Hippocampal formation (tissue), 2 donors: ENCODE measurements at places on chromosomes 1 and 21.
A peak's percentile ranks its signal among the peaks of the same experiment; 100 is the strongest.

DNA sequence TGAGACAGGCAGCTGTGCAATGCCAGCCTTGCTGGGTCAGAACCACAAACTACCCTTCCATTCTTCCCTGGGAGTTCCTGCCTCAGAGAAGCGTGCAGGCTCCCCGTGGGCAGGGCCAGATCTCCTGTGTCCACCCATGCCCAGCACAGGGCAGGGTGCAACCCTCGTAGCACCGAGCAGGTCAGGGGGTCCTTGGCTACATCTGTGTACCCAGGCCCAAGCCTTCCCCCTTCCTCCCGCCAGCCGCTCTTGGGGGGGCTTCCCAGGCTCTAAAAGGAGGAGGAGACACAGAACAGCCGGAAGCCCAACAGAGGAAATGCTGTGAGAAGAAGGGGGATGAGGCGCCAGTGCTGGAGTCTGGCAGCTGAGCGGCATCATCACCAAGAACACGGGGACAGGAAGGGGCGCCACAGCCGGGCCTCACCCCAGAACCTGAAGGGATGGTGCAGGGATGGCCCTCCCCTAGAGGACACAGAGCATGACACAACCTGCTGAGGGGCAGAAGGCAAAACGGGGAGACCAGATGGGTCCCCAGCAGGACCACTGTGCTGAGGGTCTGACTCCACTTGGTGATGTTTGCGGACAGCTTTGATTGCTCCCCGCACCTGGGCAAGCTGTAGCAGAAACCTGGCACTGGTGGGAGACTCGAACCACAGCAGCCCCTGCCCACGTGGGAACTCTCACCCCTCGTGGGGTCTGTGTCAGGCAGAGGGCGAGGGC, 233.2 kb downstream of the NPHP4 start:
- no peak for DNase-seq

- no peak for DNase-seq
Observed at GRCh38 chr21:42213082-42213774, 5.7 kb upstream of the ABCG1 start.

- no peak for DNase-seq
Observed at GRCh38 chr1:212119863-212120262, 84.3 kb downstream of the DTL start.

DNA sequence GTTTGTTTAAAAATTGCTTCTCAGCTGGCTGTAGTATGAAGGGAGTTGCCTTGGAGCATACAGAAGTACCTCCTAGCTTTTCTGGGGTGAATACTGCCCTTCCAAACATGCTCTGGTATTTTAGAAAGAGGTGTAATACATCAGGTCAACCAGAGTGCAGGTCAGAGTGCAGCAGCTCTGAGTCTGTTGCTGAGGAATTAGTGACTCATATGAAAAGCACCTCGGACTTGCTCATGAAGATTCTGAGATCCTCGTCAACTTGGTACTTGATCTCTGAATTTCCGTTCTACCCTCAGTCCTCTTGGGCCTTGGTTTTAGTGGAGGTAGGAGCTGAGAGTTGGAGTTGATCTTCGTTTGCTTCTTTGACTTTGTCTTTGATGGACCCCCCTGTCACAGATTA, 67.3 kb downstream of the NOS1AP start:
- DNase-seq, result no peak

DNA sequence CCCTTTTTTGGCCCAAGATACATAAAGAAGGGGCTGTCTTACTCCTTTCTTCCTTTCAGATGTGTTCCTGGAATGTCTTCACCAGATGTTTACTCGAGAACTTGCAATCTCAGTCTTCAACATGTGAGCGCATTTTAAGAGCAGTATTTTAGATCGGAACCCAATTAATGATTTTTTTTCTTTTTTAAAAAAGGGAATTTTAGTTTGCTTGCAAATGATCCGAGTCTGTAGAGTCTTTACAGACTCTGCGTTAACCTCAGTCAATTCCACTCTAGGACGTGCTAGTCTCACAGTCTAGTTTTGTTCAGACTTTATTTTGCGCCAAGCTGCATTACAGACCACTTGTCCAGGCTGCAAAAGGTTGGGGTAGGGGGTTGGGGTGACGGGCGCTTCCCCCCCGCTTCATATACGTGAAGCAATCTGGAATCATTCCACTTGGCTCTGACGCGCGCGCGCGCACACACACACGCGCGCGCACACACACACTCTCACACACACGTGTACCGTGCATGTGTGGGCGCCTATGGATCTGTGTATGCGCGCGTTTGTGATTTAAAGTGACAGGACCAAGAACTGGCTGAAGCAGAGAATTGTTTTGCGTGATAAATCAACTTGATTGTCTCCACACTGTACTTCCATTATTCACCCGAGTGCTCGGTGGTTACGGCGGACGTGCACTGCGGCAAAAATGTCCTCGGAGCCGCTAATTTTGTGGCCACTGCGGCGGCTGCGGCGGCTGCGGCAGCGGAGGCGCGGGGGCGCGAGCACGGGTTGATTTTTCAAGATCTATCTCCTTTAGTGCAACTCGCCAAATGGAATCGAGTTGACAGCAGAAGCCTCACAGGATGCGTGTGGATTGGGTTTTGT, 25.6 kb upstream of the NFIA start:
- DNase-seq, result peak; percentile 79

- DNase-seq, result no peak
Observed at GRCh38 chr1:32438136-32438535, 26.7 kb upstream of the ZBTB8B start.

DNA sequence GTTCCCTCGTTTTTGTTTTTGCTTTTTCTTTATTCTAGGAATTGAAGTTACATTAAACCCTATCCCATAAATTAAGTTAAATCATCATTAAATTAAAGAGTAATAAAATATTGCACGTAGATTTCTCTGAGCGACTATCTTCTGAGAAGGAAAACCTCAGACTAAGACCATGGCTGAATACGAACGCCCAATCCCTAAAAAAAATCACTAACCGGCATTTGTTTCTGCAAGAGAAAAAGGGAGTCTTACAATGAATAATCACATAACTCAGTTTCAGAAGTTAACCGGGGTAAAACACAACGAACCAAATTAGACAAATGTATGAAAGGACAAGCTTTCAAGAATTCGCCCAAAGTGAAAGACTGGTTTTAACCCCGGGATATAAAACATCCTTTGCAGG, 1.3 kb downstream of the PIK3R3 start:
- DNase-seq, result peak; percentile 19

- no peak for DNase-seq
Observed at GRCh38 chr1:157984469-157984868, 9.0 kb upstream of the KIRREL1 start.

DNA sequence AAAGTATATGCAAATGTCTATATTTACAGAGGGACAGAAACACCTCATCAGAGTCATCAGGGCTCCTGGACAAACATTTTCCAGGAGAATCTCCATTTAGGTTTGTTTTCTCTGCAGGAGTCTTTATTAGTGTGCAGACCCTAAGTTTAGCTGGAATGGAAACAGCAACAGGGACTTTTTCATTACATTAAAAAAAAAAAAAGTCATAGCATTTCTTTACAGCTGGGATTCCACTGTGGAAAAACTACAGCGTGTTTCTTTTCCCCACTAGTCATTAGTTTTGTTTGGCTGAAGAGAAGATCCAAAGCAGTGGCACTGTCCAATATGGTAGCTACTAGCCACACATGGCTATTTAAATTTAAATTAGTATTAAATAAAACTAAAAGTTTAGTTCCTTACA, 49.6 kb downstream of the LHX4 start:
- no peak for DNase-seq

DNA sequence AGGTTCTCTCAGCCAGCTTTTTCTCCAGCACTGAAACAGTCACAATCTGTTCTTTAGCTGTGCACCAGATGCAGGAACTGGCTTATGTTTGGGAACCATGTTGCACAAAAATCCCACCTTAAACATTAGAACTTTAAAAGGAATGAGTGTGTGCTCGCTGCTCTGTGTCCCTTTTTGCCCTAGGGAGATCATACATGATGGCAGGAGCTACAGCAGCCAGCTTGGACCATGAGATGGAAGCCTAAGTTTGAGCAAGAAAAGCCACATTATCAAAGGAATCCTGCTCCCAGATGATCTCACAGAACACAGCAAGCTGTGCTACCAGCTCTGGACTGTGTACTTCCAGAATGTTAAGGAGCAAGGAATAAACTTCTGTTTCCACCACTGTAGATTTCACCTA, 3.5 kb downstream of the ZBTB17 start:
- DNase-seq, result no peak

DNA sequence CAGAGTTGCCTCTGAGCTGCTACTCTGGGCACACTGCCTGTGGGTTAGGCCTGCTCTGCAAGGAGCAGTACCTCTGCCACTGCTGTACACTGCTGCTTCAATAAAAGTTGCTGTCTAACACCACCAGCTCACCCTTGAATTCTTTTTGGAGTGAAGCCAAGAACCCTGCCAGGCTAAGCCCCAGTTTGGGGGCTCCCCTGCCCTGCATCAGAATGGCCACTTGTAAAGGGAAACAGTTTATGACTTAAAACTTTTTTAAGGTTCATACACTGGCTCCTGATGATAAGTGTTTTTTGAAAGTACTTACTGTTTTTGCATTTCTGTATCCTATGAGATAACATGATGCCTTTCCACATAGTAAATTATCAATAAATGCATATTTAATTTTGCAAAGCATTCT, 310.0 kb downstream of the LMO4 start:
- no peak for DNase-seq
